Muscle of arm (tissue), 14 donors: ENCODE measurements at places on chromosomes 5 and 9. TPM values are rescaled to one million over a fixed set of nuclear protein-coding genes. Genes with fewer than 3 reads are reported as not detected.

SUSD3 gene
- polyA plus RNA-seq: 2.1 TPM

KCNV2 gene
- polyA plus RNA-seq: 0.10 TPM

GLDC gene
- polyA plus RNA-seq: 0.74 TPM

ZBTB34 gene
- polyA plus RNA-seq: not detected

PCDHGB4 gene
- polyA plus RNA-seq: 2.0 TPM

NR4A3 gene
- 2.1 TPM for polyA plus RNA-seq

LVRN gene
- polyA plus RNA-seq: 5.5 TPM

ZDHHC21 gene
- polyA plus RNA-seq: 14.0 TPM

TMEM174 gene
- polyA plus RNA-seq: not detected

AQP3 gene
- 63.3 TPM for polyA plus RNA-seq

FOXD4L3 gene
- polyA plus RNA-seq: not detected

DNM1 gene
- polyA plus RNA-seq: 38.8 TPM

CEP72 gene
- polyA plus RNA-seq: 7.5 TPM

OR1J2 gene
- polyA plus RNA-seq: not detected

HAVCR2 gene
- 1.7 TPM for polyA plus RNA-seq

DAB2 gene
- polyA plus RNA-seq: 85.6 TPM

CDH6 gene
- 3.7 TPM for polyA plus RNA-seq

STK32A gene
- 0.61 TPM for polyA plus RNA-seq

GCNT4 gene
- polyA plus RNA-seq: 0.35 TPM

ORM2 gene
- polyA plus RNA-seq: 0.73 TPM

PTGER4 gene
- polyA plus RNA-seq: 5.8 TPM

POC5 gene
- 9.5 TPM for polyA plus RNA-seq

PCDHB13 gene
- not detected for polyA plus RNA-seq

DMRTA1 gene
- polyA plus RNA-seq: 0.12 TPM

PDE8B gene
- 2.4 TPM for polyA plus RNA-seq

ZCCHC7 gene
- 15.1 TPM for polyA plus RNA-seq

STC2 gene
- 3.4 TPM for polyA plus RNA-seq
